ENCODE measurements at places on chromosomes 7 and 10.

DNA sequence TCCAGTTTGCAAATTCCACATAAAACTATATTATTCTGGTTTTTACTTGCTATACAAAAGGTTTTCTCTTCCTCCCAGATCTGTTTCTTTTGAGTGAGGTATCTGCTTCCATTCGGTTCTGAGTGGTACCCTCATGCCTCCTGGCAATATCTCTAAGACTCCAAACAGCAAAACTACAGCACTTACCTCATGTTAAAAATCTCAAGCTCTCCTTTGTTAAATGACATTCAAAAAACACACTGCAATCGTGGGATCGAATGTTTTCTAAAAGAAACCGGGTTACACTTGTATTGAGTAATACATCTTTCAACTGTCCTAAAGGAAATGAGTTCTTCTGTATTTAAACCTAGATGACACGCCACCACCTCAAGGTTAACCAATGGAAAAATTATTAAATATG is 11.1 kb downstream of the YWHAG start:
- DNase-seq = no peak

DNA sequence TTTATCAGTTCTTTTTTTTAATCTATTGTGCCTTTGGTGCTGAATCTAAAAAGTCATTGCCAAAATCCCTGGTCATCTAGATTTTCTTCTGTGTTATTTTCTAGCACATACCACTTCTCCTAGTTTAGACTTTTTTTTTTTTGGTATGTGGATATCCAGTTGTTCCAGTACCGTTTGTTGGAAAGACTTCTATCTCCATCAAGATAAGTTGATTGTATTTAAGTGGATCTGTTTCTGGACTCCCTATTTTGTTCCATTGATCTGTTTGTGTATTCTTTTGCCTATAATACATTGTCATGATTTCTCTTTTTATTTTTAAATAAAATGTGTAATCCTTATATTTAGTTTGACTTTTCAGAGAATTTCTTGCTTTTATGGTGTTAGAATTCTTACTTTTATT is 35.5 kb downstream of the RSBN1L start:
- DNase-seq = no peak

DNA sequence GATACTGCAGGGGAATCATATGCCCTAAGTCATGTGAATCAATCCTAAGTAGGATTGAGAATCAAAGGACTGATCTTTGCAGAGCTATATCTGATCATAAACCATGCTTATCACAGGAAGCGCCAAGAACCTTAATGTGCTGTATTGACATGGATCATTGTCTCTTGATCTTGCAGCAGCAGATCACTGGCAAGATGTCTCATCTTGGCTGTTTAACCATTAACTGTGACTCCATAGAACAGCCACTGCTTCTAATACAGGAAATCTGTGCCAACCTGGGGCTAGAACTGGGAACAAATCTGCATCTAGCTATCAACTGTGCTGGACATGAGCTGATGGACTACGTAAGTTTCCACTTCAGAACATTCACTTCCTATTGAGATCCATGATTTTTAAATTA is 21.6 kb downstream of the ENO4 start:
- DNase-seq = no peak

- DNase-seq = no peak
Observed at GRCh38 chr10:50334273-50334672, 83.0 kb upstream of the ASAH2 start.

- peak; percentile 84 for DNase-seq
Observed at GRCh38 chr10:17435953-17436352, 18.4 kb downstream of the ST8SIA6 start.

DNA sequence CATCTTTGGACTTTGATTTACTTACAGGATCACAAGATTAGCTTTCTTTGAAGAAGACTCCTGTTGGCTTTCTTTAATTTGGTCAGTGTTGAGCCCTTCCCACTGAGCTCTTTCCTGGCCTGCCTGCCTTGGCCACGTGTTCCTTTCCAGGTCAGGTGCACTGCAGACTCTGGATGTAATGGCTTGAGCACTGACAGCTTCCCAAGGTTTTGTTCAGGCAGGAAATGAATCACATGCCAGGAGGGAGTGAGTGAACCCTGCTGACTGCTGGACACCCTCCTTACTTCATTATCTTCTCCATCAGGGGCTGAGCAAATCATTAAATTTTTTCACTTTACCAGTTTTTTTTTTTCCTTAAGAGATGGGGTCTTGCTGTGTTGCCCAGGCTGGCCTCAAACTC is 29.8 kb downstream of the SNX10 start:
- no peak for DNase-seq

- peak; percentile 55 for DNase-seq
Observed at GRCh38 chr10:30583778-30584415, 45.7 kb downstream of the LYZL2 start.

GRCh38 chr10:103712146-103712545 is 143.2 kb downstream of the SH3PXD2A start:
- no peak for DNase-seq

- no peak for DNase-seq
Observed at GRCh38 chr10:59003203-59003602, 173.2 kb upstream of the PHYHIPL start.

DNA sequence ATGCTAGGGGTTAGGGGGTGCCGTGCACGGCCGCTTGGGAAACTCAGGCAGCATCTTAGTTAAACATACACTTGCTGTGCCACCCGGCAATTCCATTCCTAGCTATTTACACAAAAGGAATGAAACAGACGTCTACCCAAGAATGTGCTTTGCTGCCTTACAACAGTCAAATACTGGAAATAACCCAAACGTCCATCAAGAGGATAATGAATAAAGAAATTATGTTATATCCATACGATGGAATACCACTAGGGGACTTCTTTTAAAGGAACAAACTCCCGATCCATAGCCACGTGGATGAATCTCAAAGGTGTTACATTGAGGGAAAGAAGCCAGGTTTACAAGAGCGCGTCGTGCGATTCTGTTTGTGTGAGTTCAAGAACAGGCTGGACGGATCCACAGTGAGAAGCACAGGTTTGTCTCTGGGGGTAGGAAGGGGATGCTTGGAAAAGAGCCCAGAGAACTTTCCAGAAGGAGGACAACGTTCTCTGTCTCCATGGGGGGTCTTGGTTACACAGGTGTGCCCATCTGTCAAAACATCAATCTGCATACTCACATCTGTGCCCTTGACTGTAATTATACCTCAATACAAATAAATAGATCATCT is 41.8 kb downstream of the STK32C start:
- DNase-seq = no peak

DNA sequence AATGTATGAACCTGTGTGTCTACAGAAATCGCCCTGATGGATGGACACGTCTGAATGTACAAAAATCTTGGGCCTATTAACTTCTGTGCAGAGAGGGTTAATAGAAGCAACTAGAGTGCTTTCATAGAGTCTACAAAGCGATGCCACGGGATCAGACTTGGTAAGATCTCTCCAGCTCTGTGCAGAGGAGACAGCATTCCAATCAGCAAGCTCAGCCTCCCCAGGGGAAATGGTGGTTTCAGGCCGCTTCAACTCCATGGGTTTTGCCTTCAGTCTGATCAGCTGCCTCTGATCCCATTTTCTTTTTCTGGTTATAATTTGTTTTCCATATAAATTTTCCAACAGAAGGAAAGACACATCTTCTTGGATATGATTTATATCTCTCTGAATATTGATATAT is 35.1 kb upstream of the COBL start:
- no peak for DNase-seq

GRCh38 chr10:90245623-90246022 is 544.2 kb downstream of the KIF20B start:
- no peak for DNase-seq

DNA sequence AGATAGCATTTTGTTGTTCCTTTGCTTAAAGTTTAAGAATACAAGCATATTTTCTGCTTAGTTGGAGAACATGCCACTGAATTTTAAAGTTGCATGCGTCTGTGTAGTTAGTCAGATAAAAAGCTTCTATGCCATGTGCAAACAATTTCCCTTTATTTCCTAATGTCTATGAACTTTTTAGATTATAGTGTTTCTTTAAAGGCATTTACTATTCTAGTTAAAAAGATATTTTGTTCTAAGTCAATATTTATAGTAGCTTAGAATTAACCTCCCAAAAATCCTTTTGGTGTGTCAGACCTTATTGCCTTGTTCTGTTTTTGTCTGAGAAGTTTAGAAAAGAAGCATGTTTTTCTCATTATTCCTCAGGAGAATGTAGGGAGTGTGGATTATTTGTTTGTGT is 99.0 kb upstream of the GATA3 start:
- no peak for DNase-seq

- DNase-seq = no peak
Observed at GRCh38 chr7:45919231-45919784, 1.8 kb downstream of the IGFBP3 start.

GRCh38 chr10:102505462-102506115 is 1.8 kb downstream of the SUFU start:
- no peak for DNase-seq

GRCh38 chr10:102065561-102066398 is 631 bp downstream of the HPS6 start:
- DNase-seq = peak; percentile 50
